Prostate gland (tissue), 2 donors: ENCODE measurements at places on chromosomes 3 and 15. TPM values are rescaled to one million over a fixed set of nuclear protein-coding genes. Genes with fewer than 3 reads are reported as not detected.

DNA sequence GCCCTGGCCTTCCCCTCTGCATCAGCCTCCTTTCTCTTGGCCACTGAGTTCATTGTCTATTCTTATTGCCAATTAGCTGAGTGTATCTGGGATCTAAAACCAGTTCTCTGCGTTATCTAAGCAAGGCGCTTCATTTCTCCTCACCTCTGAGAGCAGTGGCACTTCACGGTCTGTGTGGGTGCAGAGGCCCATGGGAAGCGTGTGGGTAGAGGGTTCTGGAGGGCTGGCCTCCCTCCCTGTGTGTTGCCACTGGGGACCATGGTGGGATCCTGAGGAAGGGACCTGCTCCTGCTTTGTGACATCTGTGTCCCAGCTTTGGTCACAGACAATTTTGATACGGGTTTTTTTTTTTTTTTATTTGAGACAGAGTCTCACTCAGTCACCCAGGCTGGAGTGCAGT is 32.7 kb downstream of the EDEM1 start:
- H3K27me3 ChIP-seq = no peaks in the 10 kb centered on the region
- DNase-seq = no peak
- H3K4me3 ChIP-seq = no peak overlapping the region
- no peak overlapping the region for H3K27ac ChIP-seq

DNA sequence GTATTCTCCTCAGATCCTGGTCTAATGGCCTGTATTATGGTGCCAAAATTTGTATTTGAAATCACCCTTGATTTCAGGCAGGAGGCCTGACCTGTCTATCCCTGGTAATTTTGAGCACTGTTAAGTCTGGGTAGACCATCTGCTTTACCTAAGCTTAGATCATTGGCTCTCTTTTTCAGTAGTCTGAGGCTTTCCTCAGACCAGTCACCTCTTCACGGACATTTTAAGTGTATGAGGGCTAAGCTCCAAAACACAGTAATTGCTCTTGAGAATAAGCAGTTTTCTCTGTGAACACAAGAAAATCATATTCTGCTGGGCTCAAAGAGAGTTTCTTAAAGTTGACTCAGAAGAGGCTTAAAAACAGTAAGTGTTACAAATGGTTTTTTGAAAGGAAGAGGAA is 92.0 kb upstream of the SAMMSON start:
- no peak for DNase-seq
- H3K27ac ChIP-seq = no peak overlapping the region
- H3K4me1 ChIP-seq = no peaks in the 10 kb centered on the region
- H3K4me3 ChIP-seq = no peak overlapping the region

DNA sequence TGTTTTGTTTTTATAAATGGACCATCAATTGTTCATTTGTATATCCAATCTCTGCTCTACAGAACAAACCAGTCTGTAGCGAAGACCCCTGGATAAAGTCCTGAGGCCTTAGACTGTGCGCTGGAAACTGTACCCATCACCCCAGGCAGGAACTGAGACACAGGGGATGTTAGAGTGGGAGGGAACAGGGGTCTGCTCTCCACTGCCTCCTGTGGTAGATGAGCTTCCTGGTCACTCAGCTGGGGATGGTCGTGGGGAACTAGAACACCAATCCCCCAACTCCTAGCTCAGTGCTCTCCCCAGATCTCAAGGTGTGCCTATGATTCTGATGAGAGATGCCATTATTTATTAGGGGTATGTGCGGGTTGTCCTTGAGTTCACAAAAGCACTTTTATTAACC is 340.2 kb upstream of the IGF1R start:
- no peak for DNase-seq
- H3K4me3 ChIP-seq = no peak overlapping the region
- H3K36me3 ChIP-seq = no peaks in the 10 kb centered on the region
- no peak overlapping the region for H3K27ac ChIP-seq
- H3K27me3 ChIP-seq = no peaks in the 10 kb centered on the region

The SPRED1 gene
- 13.3 TPM for total RNA-seq

The HCLS1 gene
- 14.6 TPM for total RNA-seq

The NIPA2 gene
- total RNA-seq = 43.6 TPM

The ARL14 gene
- total RNA-seq = not detected

The MCCC1 gene
- 37.5 TPM for total RNA-seq
